ENCODE measurements at places on chromosomes 2 and 18.

DNA sequence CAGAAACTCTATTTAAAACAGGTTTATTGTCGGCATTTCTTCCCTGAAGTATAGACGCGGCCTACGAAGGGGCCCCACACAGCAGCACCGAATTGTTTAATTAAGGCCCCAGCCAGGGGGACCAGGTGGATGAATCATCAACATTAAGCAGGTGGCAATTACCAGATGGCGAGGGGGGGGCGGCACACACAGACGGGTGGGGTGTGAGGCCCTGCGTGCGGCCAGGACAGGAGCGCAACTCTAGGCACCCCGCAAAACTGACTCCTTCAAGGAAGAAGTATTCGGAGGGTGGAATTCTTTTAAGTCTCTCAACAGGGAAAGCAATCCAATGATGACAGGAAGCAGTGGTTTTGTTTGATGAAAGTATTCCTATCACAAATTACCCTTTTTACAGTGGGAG, 830.4 kb downstream of the GALR1 start:
- no peak for DNase-seq

DNA sequence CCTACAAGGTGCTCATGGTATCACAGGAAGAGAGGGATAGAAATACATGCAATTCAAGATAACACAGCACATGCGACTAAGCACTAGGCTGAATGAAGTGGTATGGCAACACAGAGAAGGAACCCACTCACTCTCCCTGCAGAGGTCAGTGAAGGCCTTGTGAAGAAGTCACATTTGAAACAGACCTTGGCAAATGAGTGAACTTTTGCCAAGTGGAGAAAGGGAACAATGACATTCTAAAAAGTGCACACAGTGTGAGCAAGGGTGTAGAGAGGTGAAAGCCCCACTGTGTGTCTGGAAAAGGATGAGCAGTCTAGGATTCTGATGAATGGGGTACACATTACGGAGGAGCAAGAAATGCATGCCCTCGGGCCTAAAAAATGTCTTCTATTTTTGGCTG, 23.3 kb downstream of the KLF7 start:
- peak; percentile 33 for DNase-seq

GRCh38 chr18:61225336-61225735, 107.9 kb upstream of the CDH20 start:
- DNase-seq = no peak

DNA sequence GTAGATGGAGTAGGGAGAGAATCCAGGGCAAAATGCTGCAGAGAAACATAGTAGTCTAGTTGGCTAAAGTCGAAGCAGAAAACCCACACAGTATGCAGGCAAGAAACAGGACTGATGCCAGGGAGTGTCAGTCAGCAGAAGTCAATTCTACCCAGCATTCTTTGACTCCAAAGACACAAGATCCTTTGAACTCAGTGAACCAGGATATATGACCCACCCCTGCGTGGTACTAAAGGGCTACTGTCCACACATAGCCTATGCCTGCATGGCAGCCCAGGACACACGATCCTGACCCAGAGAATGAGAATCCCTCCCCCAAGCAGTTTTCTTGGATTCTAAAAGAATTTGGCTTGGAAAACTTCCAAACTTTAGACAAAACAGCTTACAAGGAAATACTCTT, 42.5 kb downstream of the ALK start:
- DNase-seq = no peak
